ENCODE measurements at places on chromosomes 6 and 20. TPM values are rescaled to one million over a fixed set of nuclear protein-coding genes. Genes with fewer than 3 reads are reported as not detected.

- DNase-seq, result no peak
Measured at GRCh38 chr6:147823936-147824335, 315.4 kb downstream of the SAMD5 start.

The SLC25A27 gene
- 1.5 TPM for total RNA-seq

The CHRNA4 gene
- total RNA-seq, result not detected

GRCh38 chr6:110055387-110055735 lies 77.2 kb downstream of the GPR6 start:
- DNase-seq, result no peak

The DLL1 gene
- total RNA-seq, result 7.2 TPM

- DNase-seq, result no peak
Measured at GRCh38 chr20:20743511-20744169, 31.2 kb upstream of the RALGAPA2 start.

DNA sequence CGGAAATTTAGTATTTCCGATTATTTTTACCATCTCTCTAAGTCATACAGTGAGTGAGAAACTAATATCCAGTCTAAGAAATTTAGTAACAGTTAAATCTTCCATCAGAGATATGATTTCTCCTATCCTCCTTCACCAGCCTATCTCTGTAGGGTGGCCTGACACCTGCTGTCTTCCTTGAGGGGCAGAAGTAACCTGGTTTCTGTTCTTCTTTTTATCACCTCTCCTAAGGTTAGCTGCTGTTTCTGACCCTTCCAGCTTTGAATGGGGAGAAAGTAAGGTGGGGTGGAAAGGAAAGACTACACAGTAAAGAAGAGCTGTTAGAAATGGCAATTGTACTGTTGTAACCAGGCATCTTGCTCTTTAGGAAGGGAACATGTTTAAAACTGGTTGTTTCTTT lies 447.7 kb downstream of the PHF3 start:
- no peak for DNase-seq

GRCh38 chr6:65998544-65998943 lies 291.5 kb upstream of the EYS start:
- no peak for DNase-seq

DNA sequence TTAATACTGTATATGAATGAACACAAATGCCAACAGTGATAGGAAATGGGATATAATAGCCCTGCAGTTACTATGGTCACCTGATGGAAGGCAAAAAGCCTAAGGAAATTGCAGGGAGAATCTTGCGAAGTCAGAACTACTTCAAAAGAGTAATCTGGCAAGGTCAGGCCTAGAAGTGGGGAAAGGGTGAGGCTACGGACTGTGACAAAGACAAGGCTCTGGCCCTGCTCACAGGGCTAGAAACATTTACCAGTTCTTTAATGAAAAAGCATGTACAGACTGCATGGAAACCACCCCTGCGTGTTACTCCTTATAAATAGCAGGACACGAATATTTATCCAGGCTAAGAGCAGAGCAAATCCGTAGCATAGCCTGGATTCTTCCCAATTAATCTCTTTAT lies 52.5 kb upstream of the HECA start:
- DNase-seq, result no peak

The NRSN1 gene
- total RNA-seq, result not detected

- no peak for DNase-seq
Measured at GRCh38 chr6:97757575-97757974, 474.6 kb upstream of the MMS22L start.

DNA sequence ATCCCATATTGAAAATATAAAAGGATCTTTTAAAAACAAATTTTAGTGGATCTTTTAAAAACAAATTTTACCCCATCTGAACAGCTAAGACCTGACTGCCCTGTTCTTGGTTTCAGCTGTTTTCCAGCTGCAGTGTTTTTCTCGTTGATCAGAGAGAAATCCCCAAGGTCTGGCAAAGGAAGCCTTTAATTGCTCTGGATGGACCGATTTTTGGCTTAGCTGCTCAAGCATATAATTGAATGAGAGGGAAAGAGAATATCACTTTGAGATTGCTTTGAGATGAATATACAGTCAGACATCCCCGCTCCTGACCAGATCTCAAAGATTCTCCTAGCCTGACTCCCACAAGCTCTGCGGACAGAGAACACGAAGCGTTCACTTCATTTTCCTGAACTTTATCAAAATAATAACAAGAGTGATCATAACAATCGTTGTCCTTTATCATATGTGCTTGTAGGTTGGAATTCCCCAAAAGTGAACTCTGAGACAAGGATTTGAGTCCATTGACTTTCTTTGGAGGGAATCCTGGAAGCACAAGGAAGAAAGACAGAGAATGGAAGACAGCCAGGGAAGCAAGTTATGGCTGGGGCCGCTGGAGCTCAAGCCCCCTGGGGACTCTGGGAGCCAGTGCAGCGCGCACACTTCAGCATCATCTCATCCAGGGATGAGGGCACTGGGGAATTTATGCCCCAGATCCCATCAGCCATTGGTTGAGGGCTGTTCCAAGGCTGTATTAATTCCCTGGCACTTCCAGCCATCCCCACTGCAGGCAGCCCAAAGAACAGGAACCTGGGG lies 101.3 kb downstream of the SNX5 start:
- no peak for DNase-seq

DNA sequence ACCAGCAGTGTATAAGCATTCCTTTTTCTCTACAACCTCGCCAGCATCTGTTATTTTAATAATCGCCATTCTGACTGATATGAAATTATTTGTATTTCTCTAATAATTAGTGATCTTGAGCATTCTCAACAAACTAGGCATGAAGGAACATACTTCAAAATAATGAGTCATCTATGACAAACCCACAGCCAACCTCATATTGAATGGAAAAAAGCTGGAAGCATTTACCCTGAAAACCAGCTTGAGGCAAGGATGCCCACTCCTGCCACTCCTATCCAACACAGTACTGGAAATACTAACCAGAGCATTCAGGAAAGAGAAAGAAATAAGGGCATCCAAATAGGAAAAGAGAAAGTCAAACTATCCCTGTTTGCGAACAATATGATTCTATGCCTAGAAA lies 390.6 kb upstream of the ID4 start:
- no peak for DNase-seq

GRCh38 chr20:23680146-23680545 lies 8.7 kb downstream of the CST4 start:
- no peak for DNase-seq

DNA sequence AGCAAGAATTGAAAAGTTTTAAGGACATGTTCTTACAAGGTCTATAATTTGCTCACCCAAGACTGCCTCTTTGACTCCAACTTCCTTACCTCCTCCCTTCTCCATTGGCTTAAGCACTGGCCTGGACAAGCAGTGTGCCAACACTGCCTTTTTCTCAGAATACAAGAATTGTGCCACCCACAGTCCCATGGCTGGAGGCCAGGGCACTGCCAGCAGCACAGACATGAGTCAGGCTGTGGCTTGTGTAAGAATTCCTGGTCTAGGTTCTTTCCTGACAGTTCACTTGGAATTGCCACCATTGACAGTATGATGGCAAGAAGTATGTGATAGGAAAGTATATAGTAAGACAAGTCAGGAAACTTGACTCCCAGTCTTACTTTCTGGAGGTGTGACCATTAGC lies 202.7 kb upstream of the MARCKS start:
- no peak for DNase-seq

GRCh38 chr6:45566882-45567281 lies 189.1 kb upstream of the SUPT3H start:
- DNase-seq, result no peak

- no peak for DNase-seq
Measured at GRCh38 chr20:62876902-62877816, 15.5 kb upstream of the TCFL5 start.

The CLDN20 gene
- total RNA-seq, result not detected
